ENCODE measurements at places on chromosomes 1 and 21.

DNA sequence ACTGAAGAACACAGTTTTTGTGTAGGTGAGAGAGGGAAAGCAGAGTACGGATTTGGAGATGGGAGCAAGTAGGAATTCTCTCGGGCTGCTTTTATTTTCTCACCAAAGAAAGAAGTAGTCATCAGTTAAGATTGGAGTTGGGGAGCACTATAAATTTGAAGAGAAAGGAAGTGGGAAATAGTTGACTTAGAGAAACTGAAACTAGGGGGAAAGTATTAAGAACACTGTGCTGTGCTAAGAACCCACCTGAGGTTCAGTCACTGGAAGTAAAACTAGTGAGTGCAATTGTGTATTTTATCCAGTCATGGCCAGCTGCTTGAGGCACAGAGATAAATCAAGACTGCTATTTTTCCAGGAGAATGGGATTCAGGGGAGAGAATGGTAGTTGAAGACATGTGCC is 37.4 kb downstream of the CLCC1 start:
- DNase-seq = no peak

- DNase-seq = peak; percentile 41
These were observed 93.6 kb downstream of the KIF14 start for GRCh38 chr1:200526709-200527612.

DNA sequence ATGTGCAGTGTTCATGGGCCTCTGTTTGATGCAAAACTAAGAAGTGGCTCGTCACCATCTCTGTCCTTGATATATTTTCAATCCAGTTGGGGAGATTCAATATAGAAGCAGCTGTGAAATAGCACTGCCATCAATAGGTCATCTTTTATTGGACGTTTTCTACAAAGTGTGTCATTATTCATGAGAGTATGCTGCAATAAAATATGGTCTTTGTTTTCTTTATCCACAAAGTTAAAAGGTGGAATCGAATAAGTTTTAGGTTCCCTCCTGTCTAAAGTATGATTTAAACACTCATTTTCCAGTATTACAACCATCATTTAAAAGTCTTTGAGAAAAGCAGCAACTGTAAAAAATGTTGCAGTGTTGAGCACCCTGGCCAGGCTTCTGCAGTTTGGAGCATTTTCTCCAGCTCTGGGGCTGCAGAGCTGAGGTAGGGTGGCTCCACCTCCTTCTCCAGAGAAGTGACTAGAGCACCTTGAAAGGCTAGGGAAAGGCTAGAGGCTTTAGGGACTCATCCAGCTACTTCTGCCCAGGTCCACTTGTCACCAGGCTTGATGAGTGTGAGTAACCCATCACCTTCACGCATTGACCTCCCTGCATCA is 56.5 kb upstream of the DNAH14 start:
- no peak for DNase-seq

- DNase-seq = no peak
These were observed 410.7 kb downstream of the DSCAM start for GRCh38 chr21:40436261-40436660.

- no peak for DNase-seq
These were observed 176.0 kb downstream of the RERE start for GRCh38 chr1:8641377-8641997.

DNA sequence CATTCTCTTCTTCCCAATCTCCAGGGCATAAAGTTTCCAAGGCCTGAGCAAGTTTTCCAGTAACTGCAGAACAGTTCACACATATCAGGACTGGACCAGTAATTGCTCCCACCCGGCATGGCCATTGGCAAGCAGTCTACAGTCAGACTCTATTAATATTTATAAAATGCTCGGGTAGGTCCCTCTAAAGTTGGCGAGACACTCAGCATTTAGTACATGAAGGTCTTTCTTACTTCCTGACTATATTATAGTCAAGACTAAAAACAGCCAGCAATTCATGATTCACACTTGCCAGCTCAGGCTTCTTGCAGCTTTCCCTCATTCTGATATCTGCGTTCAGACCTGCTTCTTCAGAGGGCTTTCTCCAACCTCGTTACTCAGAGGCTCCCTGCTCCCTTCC is 25.4 kb downstream of the GADD45A start:
- DNase-seq = peak; percentile 63

DNA sequence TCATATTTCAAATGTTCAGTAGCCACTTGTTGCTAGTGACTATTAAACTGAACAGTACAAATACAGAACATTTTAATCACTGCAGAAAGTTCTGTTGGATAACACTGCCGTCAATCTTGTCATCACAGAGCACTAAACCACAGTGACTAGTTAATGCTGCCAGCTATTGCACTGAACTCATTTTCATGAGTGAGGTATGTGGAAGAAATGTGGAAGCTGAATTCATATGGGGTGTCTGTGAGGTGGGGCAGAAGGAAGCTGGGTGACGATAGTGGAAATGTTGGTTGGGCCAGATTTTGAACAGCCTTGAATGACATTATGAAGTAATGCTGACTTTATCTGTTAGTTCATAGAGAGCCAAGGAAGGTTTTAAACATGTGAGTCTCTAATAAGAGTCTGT is 49.6 kb downstream of the OSBPL9 start:
- peak; percentile 94 for DNase-seq

- no peak for DNase-seq
These were observed 14.3 kb downstream of the ZNF670 start for GRCh38 chr1:247064304-247064703.

DNA sequence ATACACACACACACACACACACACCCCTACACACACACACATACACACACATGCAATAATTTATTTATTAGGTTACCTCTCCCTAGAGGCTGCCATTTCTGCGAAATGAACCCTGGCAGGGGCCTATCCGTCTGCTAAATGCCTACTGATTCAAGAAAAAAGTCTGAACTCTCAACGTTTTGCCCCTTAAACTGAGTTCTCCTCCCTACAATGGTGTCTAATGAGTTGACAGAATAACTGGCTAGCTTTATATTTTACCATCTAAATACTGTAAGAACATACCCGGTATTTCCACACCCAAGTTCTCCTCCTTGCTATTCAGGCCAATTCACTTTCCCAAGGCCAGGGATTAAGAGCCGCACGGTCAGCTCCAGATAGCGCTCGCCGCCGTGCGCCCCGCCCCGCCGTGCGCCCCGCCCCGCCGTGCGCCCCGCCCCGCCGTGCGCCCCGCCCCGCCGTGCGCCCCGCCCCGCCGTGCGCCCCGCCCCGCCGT is 339 bp upstream of the RNPC3 start:
- DNase-seq = peak; percentile 52

DNA sequence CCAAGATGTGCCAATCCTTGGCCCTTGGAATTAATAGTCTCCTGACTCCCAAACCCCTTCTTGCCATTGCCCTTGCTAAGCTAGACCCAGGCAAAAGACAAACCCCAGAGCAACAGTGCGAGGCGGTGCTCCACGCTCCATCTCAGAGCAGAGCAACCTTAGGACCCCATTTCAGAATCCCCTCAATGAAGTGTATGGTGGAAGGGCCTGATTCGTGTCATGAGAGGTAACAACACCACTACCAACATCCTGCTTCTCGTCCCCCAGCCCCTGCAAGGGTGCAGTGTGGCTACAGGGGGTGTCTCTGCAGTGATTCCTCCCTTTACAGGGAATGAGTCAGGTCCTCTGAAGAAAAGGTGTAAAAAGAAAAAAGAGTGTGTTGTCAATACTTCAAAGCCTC is 103.9 kb upstream of the IRF2BP2 start:
- no peak for DNase-seq

GRCh38 chr21:25936776-25937175 is 202.0 kb downstream of the GABPA start:
- no peak for DNase-seq

DNA sequence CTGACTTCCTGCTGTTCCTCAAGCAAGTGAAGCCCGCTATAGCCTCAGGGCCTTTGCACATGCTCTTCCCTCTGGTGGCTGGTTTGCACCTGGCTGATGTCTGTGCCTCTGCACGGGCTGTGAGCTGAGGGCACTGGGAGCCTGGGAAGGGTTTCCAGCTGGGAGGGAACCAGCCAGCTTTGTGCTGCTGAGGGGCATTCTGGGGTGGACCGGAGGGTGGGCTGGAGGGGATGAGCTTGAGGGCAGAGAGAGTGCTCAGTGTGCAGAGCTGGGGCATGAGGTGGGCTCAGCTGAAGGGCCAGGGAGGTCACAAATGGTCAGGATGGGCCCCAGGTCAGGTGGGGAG is 305.7 kb downstream of the MATN1 start:
- no peak for DNase-seq

- no peak for DNase-seq
These were observed 31.3 kb downstream of the CENPF start for GRCh38 chr1:214634267-214634666.

DNA sequence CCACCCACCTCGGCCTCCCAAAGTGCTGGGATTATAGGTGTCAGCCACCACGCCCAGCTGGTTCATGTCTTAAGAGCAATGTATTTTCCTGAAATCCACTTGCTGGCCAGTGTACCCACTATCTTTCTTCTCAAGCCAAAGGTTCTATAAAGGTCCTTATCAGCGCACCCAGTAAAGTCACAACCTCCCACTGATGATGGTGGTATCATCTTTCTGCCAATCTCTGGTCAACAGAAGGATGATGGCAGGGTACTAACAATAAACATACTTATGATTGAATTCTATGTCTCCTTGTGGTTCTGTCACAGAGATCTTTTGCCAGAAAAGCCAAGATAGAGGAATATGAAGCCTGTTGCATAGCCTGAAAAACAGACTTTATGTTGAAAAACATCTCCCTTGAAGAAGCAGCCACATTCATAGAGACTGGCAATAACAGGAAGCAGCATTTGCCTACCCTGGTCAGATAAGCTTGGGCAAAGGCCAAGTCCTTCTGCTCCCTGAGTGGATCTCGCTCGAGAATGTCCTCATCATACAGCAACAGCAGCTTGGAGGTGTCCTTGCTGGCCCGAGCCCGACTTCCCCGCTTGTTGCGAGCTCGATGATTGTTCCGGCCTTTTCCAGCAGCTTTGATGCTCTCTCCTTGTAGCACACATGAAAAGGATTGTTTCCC is 73.0 kb downstream of the DAP3 start:
- DNase-seq = no peak

DNA sequence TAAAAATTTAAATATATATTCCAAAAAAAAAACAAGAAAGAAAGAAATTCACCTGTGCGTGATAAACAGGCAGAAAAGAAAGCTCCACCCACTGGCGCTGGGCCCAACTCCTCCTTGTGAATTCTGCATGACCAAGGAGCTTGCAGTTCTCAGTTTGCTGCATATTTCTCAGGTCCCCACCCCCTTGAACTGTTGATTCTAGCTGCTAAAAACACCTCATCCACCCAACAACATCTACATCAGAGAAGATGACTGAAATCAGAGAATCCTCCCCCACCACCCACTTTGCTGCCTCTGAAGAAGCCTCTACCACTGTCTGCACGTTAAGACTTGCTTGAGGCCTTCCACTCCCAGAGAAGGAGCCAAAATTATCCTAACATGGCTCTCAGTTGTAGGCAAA is 104.8 kb downstream of the RGS2 start:
- DNase-seq = no peak

GRCh38 chr1:185653615-185654014 is 80.6 kb upstream of the HMCN1 start:
- DNase-seq = no peak

DNA sequence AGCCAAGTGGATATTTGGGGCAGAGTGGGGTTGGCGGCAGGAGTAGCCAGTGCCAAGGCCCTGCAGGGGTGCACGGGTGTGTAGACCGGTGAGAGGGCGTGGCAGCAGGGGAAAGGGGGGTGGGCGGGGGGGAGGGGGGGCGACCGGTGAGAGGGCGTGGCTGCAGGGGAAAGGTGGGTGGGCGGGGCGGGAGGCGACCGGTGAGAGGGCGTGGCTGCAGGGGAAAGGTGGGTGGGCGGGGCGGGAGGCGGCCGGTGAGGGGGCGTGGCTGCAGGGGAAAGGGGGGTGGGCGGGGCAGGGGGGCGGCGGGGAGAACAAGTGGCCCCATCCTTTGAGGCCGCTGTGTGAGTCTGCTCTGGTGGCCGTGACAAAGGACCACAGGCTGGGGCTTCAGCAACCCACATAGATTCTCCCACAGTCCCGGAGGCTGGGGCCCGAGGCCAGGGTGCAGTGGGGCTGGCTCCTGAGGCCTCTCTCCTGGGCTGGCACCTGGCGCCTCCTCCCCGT is 25.8 kb downstream of the RRP1 start:
- no peak for DNase-seq

DNA sequence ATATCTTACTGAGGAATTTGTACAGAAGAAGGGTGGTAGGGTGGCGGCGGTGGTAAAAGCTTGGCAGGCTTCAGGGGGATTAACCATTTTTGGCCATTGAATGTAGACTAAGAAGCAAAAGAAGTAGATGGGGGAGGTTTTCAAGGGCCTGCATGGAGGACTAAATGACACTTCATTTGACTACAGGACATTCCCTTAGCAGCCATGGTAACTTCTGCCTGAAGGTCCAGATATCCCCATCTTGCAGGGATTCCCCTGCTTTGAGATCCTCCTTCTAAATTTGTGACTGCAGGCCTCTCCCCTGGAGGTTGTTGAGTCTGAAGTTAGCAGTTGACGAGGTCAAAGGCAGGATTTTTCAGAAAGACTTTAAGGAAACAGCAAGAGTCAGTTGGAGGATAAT is 4.8 kb downstream of the VASH2 start:
- DNase-seq = no peak

DNA sequence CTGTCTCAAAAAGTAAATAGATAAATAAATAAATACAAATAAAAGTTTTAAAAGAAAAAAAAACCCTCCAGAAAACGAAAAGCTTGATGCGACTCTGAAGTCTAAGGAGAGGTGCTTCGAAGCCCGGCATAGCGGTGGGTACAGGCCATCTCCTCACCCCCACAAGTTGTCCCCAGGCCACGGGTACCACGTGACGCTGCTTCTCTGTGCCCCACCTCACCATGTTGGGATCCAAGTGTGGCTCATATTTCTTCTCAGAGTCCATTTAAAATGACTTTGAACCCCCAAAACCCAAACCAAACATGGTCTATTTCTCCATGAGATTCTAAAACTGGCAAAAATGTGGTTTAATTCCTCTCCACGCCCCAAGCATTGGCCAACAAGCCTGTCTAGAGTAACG is 32.9 kb upstream of the ZC3H12A start:
- DNase-seq = no peak

- no peak for DNase-seq
These were observed 114.3 kb upstream of the RAVER2 start for GRCh38 chr1:64630611-64631010.

DNA sequence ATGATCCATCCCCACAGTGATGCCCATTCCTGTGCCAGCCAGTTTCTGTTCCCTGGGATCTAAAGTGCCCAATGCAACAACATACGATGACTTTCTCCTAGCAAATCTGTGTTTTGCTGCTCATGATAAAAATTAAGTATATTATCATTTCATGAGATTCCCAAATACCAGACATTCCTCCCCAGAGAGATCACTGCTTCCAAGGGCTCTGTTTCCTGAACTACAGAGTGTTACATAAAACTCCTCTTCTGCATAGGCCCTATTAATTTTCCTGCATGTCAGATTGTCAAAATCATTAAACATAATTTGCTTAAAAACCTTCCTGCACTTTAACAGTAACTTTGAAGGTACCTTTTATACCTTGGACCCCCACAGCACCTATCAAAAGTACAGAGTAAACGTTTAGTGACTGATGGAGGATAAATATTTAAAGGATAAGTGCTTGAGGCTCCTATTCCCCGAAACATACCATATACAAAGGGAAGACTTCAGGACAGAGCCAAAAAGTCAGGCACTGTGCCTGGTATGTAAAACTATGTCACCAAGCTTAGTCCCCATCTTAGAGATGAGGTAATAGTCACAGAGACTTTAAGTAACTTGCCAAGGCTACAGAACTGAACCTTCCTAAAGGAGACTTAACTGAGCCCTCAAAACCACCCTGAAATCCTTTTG is 50.2 kb downstream of the SLC25A24 start:
- DNase-seq = peak; percentile 51

GRCh38 chr1:174916846-174917245 is 82.9 kb upstream of the CACYBP start:
- no peak for DNase-seq

- no peak for DNase-seq
These were observed 251.4 kb downstream of the FAM72C start for GRCh38 chr1:143720087-143721023.
